Motor neuron (in vitro differentiated cells): ENCODE measurements at places on chromosomes 7 and 10. TPM values are rescaled to one million over a fixed set of nuclear protein-coding genes. Genes with fewer than 3 reads are reported as not detected.

CUZD1 gene
- 0.50 and 0.67 TPM in 2 replicates for total RNA-seq

MPP7 gene
- 1.5 and 1.8 TPM in 2 replicates for total RNA-seq

IFIT1B gene
- 0.55 and 1.1 TPM in 2 replicates for total RNA-seq

OR6B1 gene
- 0.62 TPM in 1 of 2 replicates, not detected in the other for total RNA-seq

NRP1 gene
- 60.2 and 63.7 TPM in 2 replicates for total RNA-seq

CCL24 gene
- total RNA-seq = not detected in 2 replicates
